ENCODE measurements at places on chromosomes 5 and 9.

DNA sequence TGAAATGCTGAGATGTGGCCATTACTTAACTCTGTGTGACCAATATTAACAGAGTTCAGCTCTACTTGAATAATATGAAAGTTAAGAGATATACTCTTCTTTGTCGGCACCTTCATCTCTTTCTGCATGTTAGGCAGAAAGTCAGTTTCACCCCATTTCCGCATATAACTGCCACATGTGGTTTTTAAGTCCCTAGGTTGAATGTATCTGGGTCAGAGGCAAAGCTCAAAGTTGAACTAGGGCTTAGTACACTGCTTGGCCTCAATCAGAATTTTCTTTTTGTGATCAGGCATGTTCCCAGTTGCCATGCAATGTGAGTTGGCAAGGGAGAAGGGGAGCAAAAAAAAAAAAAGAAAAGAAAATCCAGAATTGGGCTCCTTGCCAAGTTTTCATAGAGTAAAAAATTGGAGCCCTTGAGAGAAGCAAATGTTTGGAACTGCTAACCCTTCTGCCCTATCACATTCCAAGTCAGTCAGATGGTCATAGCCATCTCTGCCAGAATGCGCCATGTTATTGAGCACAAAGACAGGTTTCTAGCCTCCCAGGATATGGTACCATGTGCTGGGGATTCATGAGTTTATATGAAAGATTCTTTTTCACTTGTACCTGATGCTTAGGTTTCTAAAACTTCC is 251.2 kb upstream of the RORB start:
- peak; percentile 91 for DNase-seq

DNA sequence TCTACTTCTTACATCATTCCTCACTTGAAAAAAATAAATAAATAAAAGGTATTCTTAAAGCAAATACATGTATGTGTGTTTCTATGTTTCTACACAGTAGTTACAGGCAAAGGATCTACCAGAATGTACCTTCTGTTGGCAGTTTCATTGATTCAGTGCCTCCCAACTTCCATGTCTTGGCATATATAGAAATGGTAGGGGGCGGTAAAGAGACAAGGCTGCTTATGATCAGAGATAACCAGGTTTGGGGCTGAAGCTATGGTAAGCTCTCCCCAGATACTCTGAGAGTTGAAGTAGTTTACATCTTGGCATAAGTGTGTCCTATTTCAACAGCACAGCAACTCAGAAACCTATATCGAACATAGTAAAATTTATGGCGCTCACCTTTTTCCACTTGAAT is 1075.4 kb upstream of the C9orf72 start:
- no peak for DNase-seq

GRCh38 chr9:4793459-4794395 is 983 bp downstream of the RCL1 start:
- no peak for DNase-seq

- DNase-seq: no peak
Observed at GRCh38 chr9:23743036-23743435, 83.0 kb downstream of the ELAVL2 start.

DNA sequence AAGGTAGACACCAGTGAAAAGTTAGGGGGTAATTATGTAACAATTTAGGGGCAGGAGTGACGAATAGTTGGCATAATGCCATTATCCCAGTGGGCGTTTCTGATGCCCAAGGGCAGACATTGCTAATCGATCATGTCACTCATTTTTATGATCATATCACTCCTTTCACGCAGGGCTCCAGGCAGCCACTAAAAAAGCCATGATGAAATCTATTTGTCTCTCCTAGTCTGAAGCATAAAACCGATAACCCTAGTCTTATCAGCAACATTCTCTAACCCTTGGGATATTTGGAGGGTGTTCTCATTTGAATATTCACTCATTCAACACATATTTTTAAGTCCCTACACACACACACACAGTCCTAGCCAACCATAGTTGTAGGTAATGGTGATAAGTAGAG is 114.9 kb downstream of the NMUR2 start:
- DNase-seq: no peak

GRCh38 chr5:52920929-52921328 is 68.2 kb upstream of the ITGA2 start:
- DNase-seq: no peak

DNA sequence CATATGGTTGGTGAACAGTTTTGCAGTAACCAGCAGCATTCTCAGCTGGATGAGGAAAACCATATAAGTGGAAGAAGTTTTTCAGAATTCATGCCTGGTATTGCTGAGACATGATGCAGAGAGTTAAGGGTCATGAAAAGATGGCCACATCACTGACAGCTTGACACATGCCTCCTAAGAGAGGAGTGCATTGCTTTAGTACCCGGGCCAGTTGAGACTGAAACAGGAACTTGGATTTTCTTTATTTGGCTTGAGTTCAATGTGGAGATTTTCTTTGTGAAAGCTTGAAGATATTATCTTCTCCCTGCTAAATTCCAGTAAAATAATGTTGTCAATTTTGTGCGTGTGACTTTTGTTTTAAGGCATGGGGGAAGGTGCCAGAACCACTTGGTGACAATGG is 35.8 kb downstream of the HACD4 start:
- DNase-seq: peak; percentile 73

DNA sequence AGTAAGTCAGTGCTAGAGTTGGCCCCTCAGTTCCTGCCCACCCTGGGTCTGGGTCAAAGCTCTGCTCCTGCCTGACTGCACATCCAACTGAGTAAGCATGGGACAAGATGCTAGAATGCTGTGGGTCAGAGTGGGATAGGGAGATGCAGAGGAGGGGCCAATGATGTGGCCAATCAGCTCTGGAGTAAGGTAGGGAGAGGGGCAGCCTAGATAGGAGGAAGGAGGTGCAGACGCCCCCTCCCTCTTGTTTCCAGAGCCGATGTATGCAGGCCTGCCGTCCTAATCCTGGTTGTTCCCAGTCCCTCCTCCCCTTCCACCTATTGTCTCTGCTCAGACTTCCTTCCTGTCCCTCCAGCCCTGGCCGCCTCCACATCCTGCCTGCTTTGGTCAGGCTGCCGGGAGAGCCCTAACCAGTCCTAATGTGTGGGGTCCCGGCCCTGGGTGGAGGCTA is 1.3 kb downstream of the ARAP3 start:
- no peak for DNase-seq

- DNase-seq: no peak
Observed at GRCh38 chr5:3194684-3195083, 400.9 kb upstream of the IRX1 start.

DNA sequence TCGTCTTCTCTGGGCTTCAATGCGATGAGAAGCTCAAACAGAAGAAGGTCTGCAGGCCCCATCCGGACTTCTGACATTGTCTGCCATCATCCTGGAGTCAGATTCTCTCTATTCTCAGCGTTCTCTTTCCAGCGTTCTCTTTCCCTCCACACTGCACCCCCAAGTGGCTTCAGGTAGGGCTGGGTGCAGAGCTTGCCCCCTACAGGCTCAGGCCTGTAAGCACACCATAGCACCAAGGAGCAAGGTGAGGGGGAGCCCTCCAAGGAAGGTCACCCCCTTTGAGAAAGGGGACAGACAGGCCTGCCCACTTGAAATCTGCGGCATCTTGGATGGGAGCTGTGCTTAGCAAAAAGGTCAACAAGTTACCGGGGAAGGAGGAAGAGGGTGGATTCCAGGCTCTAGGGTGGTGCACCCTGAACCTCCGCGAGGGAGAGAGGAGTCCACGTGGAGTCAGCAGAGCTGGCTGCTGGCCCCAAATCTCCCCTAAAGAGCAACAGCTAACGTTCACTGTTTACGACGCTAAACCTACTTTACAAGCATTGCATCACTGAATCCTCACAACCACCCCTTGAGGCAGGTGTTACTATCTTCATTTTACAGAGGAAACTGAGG is 27.5 kb downstream of the GPX3 start:
- DNase-seq: no peak

GRCh38 chr9:82732928-82733327 is 330.0 kb downstream of the RASEF start:
- no peak for DNase-seq

DNA sequence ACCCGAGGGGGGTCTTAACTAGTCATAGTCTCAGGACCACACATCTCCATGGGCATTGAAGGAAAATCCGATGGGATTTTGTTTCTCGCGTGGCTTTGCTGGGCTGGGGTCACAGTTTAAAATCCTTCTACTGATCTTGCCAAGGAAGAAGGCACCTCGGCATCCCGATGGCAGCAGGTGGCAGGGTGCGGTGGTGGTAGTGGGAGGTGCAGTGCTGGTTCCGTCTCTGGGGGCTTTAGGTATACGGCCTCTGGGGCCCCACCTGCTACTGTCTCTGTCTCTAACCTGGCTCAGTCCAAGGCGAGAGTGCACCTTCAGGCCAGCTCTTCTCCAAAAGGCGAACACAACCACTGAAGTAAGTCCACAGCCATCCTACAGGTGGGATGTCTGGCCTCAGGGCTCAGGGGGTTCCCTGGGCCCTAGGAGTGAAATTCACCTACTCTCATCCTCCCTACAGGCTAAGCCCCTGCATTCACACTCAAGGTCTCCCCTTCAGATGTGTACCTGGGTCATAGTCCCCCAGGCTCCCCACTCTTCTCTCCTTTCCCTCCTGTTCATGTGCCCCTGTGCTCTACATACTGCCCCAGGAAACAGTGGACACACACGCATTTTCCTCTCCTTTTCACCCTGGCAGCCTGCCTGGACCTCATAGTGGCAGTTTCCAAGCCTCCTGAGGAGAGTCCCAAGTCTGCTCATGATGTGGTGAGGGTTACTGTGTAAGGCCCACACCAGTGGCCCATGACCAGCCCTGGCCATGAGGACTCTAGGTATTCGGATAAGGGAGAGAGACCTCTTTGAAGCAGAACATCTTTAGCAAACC is 736 bp upstream of the FCN2 start:
- no peak for DNase-seq

- DNase-seq: peak; percentile 92
Observed at GRCh38 chr5:424301-425110, 18.5 kb upstream of the EXOC3 start.

DNA sequence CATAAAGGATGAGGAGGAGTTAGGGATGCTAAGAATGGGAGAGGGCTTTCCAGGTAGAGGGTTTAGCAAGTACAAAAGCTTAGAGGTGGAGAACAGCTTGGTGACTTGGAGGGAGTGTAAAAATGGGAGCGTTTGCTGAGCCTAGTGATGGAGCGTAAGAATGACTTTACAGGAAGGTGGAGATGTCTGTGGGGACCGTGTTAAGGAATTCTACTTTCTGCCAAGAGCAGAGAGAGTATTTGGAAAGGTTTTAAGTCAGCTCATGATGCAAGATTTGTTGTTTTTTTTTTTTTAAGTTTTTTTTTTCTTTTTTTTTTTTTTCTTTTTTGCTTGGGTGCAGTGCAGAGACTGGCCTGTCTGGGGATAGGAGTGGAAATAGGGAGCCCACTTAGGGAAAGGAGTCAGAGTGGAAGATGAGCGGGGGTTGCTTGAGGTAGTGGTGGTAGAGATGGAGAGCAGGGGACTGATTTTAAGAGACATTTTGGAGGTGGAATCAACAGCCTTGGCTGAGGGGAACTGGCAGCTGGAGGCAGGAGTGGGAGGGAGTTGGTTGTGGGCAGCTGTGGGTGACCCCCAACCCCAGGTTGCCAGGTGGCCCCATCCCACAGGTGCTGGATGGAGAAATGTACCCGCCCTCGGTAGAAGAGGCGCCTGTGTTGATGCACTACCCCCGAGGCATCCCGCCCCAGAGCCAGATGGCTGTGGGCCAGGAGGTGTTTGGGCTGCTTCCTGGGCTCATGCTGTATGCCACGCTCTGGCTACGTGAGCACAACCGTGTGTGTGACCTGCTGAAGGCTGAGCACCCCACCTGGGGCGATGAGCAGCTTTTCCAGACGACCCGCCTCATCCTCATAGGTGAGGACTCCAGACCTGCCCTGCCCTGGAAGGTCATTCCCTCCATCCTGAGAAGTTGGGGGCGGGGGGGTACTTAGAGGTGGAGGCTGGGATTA is 12.4 kb downstream of the PTGS1 start:
- DNase-seq: no peak

DNA sequence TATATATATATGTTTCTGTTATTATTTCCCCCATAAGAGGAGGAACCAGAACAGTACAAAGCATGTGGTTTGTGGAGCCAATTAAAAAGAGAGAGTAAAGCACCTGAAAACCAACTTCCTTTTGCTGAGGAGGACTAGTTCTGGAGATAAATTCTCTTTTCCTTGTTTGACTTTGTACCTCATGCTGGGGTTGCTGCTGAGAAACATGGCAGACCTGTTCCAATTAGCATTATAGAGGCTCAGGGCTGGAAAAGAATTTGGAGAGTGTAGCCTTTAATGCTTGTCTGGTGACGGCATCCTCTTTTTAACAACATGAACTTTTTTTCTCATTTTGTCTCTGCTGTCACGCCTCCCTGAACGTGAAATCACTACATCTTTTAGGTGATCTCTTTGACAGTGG is 32.8 kb upstream of the NMUR2 start:
- DNase-seq: no peak

DNA sequence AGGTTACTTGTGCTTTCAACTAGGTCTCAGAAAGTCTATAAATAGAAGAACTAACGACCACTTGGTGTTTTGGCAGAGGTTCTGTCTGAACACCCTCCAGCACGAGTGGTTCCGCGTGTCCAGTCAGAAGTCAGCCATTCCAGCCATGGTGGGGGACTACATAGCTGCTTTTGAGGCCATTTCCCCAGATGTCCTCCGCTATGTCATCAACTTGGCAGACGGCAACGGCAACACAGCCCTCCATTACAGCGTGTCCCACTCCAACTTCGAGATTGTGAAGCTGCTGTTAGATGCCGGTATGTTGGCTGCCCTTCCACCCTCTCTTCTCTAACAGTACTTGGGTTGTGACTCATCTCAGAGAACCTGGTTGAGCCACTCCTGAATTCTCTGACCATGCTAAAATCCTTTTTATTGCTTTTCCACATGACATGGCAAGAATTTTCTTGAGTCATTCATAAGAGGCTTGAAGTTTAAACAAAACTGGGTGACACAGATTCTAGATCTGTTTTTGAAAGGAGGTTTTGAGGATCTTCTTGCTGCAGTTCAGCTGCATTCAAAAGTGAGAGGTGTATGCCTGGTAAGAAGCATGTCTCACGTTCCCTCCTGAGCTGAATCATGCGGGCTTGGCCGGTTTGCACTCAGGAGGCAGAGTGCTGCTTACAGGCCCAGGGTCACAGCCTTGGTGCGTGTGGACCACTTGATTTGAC is 103.1 kb upstream of the DMRT1 start:
- no peak for DNase-seq

- DNase-seq: no peak
Observed at GRCh38 chr5:123037104-123037418, 536 bp upstream of the PPIC start.

GRCh38 chr5:30194595-30194994 is 998.9 kb upstream of the CDH6 start:
- no peak for DNase-seq

GRCh38 chr9:76709020-76709419 is 55.2 kb upstream of the PCA3 start:
- no peak for DNase-seq
